ENCODE measurements at places on chromosomes 13 and 19.

DNA sequence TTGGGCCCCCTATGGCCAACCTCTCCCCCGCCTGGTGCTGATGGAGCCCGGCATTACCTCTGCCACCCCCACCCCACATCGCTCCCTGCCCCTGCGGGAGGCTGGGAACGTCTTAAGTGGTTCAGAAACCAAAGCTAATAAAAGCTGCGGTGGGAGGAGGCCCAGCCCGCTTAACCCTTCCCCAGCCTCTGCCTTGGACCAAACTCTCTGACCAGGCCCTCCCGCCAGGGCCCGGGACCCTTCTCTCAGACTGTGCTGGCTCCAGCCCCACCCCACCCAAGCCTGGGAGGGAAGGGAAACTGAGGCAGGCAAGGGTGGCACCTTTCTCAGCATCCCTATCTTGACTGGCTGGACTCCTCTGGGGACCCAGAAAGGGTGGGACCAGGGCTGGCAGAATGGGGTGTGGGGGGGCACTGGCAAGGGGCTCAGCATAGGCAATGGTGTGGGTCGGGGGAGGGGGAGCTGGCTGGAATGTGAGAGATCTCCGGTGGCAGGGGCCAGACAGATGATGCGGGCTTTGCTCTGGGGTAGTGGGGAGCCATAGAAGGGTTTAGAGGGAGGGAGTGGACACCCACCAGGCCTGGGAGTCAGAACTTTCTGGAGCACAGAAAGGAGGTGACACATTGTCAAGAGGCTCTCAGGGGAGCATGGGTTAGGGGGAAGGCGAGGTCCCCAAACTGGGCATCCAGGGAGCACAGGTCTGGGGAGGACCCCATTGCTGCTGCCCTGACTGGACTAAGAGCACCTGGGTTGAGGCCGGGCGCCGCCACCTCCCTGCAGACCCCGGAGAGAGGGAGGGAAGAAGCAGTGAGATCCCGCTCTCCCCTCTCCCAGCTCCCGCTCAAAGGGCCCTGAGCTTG is 21.9 kb downstream of the SMIM24 start:
- peak; percentile 46 for DNase-seq

DNA sequence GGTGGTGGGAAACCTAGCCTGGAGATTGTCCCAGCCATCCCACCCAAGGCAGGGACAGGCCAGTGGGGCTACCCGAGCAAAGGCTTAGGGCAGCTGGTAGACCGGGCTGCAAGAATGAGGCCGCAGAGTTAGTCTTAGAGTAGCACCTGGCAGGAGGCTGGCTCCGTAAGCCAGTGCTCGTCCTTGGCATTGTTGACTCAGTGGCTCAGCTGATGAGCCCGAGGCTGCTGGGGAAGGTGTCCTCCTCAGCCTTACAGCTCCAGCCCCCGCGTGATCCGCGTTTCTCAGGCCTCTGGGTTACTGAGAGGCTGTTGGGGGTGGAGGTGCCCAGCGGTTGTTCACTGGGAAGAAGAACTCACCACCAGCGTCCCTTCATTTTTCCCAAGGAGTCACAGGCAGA is 24.7 kb downstream of the PPP1R37 start:
- no peak for DNase-seq

DNA sequence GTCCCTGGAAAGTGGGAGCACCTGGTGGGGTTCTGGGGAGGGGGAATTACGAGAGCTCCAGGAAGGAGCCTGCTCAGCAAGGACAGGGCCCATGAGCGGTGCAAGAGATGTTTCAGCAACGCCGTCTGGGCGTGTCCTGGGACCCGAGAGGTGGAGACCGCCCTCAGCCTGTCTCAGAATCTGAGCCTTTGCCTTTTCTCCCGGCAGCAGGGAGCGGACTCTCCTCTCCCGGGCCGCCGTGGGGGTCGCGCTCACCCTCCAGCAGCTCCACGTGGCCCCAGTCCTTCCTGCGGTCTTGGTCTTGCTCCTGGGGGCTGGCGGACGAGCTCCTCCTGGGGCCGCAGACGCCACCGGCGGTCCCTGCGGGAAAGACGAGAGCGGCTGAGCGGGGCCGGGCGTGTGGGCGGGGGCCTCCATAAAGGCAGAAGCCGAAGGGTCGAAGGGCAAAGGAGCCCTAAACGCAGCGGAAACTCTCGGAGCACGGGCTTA is 714 bp downstream of the POLRMT start:
- peak; percentile 68 for DNase-seq

- no peak for DNase-seq
These were observed 139.0 kb downstream of the RAP2A start for GRCh38 chr13:97573011-97573410.

- DNase-seq, result no peak
These were observed 18.3 kb downstream of the NMRK2 start for GRCh38 chr19:3950871-3951861.

DNA sequence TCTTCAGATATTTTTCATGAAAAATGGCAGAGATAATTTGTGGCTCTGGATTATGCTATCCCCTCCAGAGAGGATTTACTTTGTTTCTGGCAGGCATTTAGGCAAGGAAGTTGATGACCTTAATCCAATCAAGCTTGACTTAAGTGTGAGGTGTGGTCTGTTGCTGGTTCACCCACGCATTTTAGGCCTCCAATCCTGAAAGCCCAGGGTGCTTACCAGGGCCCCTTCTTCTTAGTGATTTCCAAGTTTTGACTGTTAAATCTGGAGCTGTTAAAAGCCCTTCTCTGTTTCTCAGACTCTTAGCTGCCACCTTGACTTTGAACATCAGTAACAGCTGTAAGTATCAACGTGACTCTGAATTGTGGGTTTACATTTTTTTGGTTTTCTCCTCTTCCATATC is 161.8 kb downstream of the DNAJC15 start:
- DNase-seq, result no peak

DNA sequence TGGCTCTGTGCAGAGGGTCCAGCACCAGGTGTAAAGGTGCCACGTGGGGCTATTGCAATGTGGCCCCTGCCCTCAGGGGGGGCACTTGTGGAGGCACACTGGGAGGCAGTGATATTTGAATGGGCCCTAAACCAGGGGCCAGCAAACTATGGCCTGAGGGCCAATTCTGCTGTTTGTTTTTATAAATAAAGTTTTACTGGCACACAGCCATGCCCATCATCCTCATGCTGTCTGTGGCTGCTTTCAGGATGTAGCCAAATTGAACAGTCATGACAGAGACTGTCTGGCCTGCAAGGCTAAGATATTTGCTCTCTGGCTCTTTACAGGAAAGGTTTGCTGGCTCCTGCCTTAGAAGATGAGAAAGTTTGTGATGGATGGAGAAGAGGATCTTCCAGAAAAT is 33.9 kb upstream of the RANBP3 start:
- no peak for DNase-seq

GRCh38 chr13:84192125-84192524 is 309.9 kb upstream of the SLITRK1 start:
- no peak for DNase-seq

GRCh38 chr13:106139942-106140341 is 395.5 kb downstream of the EFNB2 start:
- DNase-seq, result no peak

GRCh38 chr19:50344661-50345318 is 15.6 kb upstream of the KCNC3 start:
- DNase-seq, result no peak

GRCh38 chr13:105997581-105998550 is 537.6 kb downstream of the EFNB2 start:
- no peak for DNase-seq

DNA sequence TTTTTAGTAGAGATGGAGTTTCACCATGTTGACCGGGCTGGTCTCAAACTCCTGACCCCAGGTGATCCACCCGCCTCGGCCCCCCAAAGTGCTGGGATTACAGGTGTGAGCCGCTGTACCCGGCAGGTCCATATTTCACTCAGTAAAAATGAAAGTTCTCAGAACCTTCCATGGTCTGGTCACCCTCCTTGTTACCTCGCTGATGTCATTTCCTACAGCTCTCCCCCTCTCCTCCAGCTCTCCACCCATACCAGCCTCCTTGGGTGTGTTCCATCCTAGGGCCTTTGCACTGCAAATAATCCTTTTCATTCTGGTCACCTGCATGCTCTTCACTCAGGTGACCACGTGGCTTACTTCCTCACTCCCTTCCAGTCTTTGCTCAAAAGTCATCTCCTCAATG is 78.2 kb upstream of the TNFSF11 start:
- DNase-seq, result no peak

DNA sequence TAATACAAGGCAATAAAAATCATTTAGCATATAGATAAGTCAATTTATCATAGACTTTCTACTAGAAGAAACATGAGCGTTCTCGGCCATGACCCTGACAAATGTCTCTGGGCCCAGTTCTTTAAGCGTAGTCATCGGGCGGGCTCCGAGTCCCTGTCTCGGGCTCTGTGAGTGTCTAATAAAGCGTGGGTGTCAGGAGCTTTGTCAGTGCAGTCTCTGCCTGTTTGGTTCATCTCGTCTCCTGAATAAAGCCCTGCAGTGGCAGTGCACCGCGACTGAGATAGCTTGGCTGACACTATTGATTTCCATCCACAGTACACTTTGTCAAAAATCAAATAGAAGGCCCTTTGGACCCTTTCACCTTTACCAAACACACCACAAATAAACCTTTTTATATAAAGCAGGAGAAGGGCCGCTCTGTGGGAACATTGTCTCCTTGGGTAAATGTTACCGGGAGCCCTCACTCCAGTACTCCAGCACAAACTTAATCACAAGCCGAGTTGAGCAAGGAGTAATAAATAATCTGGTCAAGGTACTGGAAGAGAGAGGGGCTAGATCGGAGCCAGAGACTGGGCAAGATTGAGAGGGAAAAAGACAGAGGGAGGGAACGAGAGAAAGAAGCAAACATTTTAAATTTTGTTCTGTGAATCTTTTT is 368.2 kb upstream of the TSHZ3 start:
- DNase-seq, result no peak

- no peak for DNase-seq
These were observed 11.1 kb upstream of the TIMM50 start for GRCh38 chr19:39469567-39469966.

- DNase-seq, result no peak
These were observed 382.4 kb downstream of the KCTD12 start for GRCh38 chr13:76503766-76504165.

Measured in HEK293T (cell line).